Epithelial cell of alveolus of lung (primary cell): ENCODE measurements at places on chromosomes 13 and 19. TPM values are rescaled to one million over a fixed set of nuclear protein-coding genes. Genes with fewer than 3 reads are reported as not detected.

Gene OR7A10
- total RNA-seq = not detected in 2 replicates

Gene PLPPR2
- 23.4 and 46.5 TPM in 2 replicates for total RNA-seq

Gene TEX29
- total RNA-seq = not detected in 2 replicates

Gene GRIK5
- 0.39 and 2.6 TPM in 2 replicates for total RNA-seq

Gene SRRM5
- total RNA-seq = 0.26 TPM in 1 of 2 replicates, not detected in the other

Gene FXYD5
- 85.0 and 149 TPM in 2 replicates for total RNA-seq

Gene C19orf73
- total RNA-seq = 0.32 and 4.8 TPM in 2 replicates

Gene FBL
- total RNA-seq = 161 and 277 TPM in 2 replicates

Gene KLK15
- not detected in 2 replicates for total RNA-seq

Gene ZSCAN4
- total RNA-seq = not detected in 2 replicates

Gene SHISA2
- total RNA-seq = 0.91 and 1.7 TPM in 2 replicates
